ENCODE measurements at places on chromosomes 1 and 21. TPM values are rescaled to one million over a fixed set of nuclear protein-coding genes. Genes with fewer than 3 reads are reported as not detected.

DPT gene
- total RNA-seq: not detected

ALX3 gene
- not detected for total RNA-seq

CD5L gene
- not detected for total RNA-seq

TAS1R3 gene
- total RNA-seq: 0.11 TPM

RNF223 gene
- total RNA-seq: 2.3 TPM

STMN1 gene
- total RNA-seq: 67.9 TPM

ZSWIM5 gene
- under 0.01 TPM for total RNA-seq

ADCY10 gene
- under 0.01 TPM for total RNA-seq

DRAM2 gene
- 73.0 TPM for total RNA-seq

SLC44A5 gene
- total RNA-seq: 1.7 TPM

CELA3A gene
- not detected for total RNA-seq

RAD54L gene
- total RNA-seq: 3.1 TPM

S100B gene
- not detected for total RNA-seq
